ENCODE measurements at places on chromosomes 4 and X.

GRCh38 chr4:48193096-48193836 is 59.2 kb upstream of the TXK start:
- no peak for DNase-seq

- no peak for DNase-seq
Measured at GRCh38 chr4:6834867-6835266, 52.3 kb downstream of the KIAA0232 start.

- no peak for DNase-seq
Measured at GRCh38 chr4:36267486-36268268, 13.7 kb upstream of the DTHD1 start.

DNA sequence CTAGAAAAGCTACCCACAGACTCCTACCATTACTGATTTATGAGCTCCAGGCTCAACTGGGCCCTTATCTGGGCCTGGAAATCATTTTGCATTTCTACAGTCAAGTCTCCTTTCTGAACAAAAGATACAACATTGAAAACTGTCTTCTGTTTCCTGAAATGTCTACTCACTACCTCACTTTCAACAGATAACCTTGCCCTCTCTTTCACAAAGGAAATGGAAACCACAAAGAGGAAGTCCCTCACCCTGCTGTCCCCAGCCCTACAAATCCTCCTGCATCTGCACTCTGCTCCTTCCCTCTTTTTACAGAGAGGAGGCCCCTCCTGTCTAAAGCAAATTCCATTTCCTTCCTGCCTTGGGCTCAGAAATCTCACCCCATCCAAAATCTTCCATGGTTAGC is 24.8 kb upstream of the CYBB start:
- DNase-seq = no peak

DNA sequence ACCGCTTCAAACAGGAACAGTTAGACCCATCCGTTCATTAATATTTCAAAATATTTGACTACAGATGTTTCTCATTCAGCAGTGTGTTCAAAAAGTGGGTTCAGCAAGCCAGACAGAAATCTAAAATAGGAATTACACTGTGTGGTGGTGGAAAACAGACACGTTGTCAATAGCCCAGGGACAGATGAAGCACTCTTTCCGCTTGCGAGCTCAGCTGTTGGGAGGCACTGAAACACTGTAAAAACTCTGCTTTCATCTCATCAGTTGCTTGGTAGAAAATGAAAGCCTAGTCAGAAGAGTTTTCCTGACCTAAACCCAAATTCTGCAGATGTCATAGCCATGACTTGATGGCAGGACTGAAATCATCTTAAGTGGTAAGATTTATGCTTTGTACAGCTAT is 38.5 kb downstream of the LRP2BP start:
- DNase-seq = no peak

GRCh38 chrX:24175276-24175675 is 25.7 kb downstream of the ZFX start:
- no peak for DNase-seq

DNA sequence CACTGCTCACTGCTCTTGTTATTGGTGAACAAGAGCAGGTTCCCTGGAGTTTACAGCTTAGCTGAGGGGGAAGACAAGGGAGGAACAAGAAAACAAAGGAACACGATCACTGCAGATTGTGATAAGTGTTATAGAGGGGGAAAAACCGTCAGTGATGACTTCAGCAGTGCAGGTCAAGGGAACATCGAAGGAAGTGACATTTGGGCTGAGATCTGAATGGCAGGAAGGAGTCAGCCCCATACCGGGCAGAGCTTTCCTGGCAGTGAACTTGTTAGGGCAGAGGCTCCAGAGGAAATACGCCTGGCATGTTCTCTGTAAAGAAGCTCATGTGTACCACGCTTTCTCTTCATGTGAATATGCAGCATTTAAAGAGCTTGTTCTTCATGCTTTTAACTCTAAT is 78.1 kb downstream of the LDB2 start:
- DNase-seq = no peak

- no peak for DNase-seq
Measured at GRCh38 chr4:61540944-61541343, 340.8 kb downstream of the ADGRL3 start.

- no peak for DNase-seq
Measured at GRCh38 chr4:9970399-9971011, 50.8 kb downstream of the SLC2A9 start.

- DNase-seq = no peak
Measured at GRCh38 chr4:189202182-189202868, 738.3 kb upstream of the FRG1 start.

DNA sequence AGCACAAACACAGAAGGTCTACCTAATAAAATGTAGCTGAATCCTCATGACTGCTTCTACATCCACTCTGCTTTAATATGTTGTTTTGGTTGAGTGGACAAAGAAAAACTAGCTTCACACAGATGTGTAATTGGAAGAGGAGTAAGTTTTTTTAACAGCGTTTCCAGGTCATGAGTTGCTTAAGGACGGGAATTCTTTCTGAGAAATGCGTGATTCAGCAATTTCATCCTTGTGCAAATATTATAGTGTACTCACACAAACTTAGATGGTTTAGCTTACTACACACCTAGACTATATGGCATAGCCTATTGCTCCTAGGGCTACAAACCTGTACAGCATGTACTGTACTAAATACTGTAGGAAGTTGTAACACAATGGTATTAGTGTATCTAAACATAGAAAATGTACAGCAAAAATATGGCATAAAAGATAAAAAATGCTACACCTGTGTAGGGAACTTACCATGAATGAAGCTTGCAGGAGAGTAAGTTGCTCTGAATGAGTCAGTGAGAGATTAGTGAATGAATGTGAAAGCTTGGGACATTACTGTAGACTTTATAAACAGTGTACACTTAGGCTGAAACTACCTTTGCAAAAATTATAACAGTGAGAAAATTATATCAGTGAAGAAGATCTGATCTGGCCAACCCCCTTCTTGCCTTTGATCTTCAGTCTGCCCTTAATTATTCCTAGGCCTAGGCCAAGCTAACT is 70.8 kb upstream of the IL15 start:
- DNase-seq = no peak

GRCh38 chr4:8904041-8904501 is 32.4 kb upstream of the HMX1 start:
- no peak for DNase-seq

- no peak for DNase-seq
Measured at GRCh38 chr4:17397611-17398010, 114.3 kb downstream of the QDPR start.

GRCh38 chr4:175440786-175441185 is 371.3 kb downstream of the GPM6A start:
- no peak for DNase-seq

DNA sequence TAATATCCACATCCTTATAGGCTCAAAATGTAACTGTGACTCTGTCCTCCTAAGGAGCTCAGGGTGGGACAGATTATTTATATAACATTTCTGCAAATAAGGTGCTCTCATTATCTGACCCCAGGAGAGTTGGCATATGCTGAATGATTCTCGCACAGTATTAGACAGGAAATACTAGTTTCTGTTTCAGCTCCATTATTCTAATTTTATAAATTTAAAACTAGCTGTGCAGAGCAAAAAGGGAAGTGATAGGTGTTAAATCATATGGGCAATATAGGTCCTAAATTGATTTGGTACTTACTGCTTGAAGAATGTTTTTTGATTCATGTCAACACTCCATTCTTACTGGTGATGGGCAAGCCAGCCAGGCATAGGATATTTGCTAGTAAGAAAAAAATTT is 141.5 kb downstream of the GLRA2 start:
- DNase-seq = no peak

DNA sequence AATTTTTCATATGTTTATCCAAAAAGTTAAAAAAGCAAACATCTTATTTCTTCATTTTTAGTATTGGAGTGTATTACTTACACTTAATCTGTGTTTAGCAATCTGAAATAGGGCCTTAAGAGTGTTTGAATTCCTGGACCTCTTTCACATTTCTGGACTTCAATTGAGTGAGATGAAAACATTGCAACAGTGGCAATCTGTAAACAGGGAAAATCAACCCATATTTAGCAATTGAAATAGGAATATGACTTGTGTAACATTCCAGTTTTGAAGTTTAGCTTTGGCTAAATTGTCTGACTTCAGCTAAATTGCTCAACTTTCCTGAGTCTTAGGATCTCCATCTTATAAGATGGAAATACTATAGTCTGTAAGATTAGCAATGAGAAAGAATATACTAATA is 34.6 kb upstream of the FHL1 start:
- DNase-seq = no peak

- DNase-seq = no peak
Measured at GRCh38 chr4:829761-830600, 4.1 kb upstream of the CPLX1 start.

DNA sequence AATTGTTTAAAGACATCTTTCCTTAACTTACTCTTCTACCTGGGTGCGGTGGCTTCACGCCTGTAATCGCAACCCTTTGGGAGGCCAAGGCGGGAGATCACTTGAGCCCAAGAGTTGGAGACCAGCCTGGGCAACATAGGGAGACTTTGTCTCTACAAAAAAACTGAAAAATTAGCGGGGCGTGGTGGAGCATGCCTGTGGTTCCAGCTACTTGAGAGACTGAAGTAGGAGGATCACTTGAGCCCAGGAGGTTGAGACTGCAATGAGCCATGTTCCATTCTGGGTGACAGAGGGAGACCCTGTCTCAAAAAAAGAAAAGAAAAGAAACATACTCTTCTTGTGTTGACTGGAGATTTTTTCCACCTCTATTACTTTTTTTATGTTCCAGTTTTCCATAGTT is 181.9 kb downstream of the RAPGEF2 start:
- no peak for DNase-seq

GRCh38 chr4:121707344-121707743 is 10.6 kb upstream of the ANXA5 start:
- DNase-seq = no peak

DNA sequence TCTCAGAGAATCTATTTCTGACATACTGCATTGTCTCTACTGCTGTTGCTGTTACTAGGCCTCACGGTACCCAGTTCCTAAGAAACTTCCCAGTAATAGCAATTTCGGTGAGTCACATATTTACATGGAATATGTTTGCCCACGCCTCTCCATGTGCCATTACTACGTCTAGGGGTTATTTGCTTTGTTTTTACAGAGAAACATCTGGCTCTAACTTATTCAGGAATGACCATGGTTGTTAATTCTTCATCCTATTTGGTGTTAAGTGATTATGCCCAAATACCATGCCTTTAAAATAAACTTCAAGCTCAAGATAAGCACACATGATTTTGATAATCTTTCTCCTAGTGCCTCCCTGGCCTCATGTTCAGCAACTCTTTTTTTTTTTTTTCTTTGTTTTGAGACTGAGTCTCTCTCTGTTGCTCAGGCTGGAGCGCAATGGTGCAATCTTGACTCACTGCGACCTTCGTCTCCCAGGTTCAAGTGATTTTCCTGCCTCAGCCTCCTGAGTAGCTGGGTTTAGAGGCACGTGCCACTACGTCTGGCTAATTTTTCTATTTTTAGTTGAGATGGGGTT is 101.0 kb upstream of the HS3ST1 start:
- no peak for DNase-seq

- DNase-seq = no peak
Measured at GRCh38 chrX:24426340-24426913, 38.7 kb upstream of the PDK3 start.

GRCh38 chr4:112128452-112128851 is 16.8 kb upstream of the FAM241A start:
- no peak for DNase-seq

- no peak for DNase-seq
Measured at GRCh38 chr4:117293784-117294183, 208.4 kb upstream of the TRAM1L1 start.

DNA sequence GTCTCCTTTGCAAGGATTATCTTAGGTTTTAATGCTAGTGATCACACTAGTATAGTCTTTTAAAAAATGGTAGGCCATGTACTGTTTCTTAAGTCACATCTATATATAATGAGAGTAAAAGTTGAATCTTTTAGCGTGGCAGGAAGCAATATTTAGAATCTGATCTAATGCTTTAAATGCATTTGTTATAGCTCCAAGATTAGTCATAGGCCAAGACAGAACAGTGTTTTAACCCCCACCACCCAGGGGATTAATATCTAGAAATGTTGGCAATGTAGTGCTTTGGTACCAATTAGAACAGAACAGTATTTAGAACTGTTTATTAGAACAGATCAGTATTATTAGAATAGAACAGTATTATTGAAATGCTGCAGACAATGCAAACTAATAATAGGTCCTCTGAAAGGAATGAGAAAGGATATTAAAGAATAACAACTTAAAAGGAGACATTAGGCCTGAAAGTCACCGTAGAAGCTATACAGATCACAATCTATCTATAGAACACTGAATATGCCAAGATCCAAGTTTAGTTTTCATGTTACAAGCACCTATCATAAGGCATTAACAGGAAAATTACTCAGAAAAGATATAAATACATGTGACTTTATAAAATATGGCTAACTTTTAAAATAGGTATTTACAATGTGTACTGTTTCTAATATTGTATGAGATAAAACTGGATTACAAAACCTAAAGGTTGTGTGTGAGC is 146.2 kb downstream of the NPNT start:
- no peak for DNase-seq

- DNase-seq = no peak
Measured at GRCh38 chr4:139808808-139809756, 143.5 kb downstream of the MGST2 start.

- no peak for DNase-seq
Measured at GRCh38 chr4:7530082-7530481, 95.4 kb upstream of the PSAPL1 start.

GRCh38 chr4:153222707-153223426 is 18.6 kb downstream of the TRIM2 start:
- DNase-seq = no peak

DNA sequence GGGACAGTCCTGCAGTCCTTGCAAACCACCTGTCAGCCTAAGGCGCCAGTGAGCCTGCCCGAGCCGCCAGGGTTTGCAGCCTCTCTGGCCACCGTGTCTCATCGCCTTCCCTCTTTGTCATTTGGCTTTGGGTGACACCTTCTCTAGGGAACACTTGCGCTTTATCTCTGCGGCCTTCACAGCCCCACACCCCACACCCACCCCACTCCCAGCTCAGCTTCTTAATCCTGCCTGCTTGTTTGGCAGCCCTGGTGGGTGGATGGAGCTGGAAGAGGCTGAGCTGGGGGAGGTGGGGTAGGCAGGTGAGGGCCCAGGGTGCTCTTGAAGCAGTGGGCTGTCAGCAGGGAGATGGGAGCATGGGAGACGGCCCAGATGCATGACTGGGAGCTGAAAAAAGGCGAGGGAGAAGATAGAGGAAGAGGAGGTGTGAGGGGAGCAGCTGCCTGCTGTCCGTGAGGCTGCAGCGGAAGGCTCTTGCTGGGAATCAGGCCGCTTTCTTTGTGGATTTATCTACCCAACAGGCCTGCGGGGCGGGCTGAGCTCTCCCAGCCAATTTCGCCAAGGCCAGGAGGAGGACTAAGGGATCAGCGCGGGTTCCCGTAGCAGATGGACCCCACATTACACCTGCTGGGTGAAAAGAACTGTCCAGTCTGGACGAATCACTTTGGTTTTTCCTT is 97.5 kb upstream of the STOX2 start:
- no peak for DNase-seq

All from T-helper 22 cell (primary cell).